GM23338 (cell line): ENCODE measurements at places on chromosomes 12 and 14.

GRCh38 chr12:68978678-68979077 is 45.7 kb upstream of the CPM start:
- H3K36me3 ChIP-seq = no peaks in the 10 kb centered on the region
- no peak overlapping the region for H3K27ac ChIP-seq
- H3K4me3 ChIP-seq = no peak overlapping the region
- no peak for DNase-seq
- no peaks in the 10 kb centered on the region for H3K27me3 ChIP-seq

- H3K36me3 ChIP-seq = no peaks in the 10 kb centered on the region
- no peak overlapping the region for H3K27ac ChIP-seq
- H3K27me3 ChIP-seq = peaks cover 63% of the 10 kb centered on the region
Observed at GRCh38 chr12:57242691-57243454, 8.1 kb downstream of the STAC3 start.

GRCh38 chr12:42260518-42260917 is 22.5 kb upstream of the YAF2 start:
- no peak overlapping the region for H3K27ac ChIP-seq
- no peak for DNase-seq
- H3K4me1 ChIP-seq = no peaks in the 10 kb centered on the region
- no peaks in the 10 kb centered on the region for H3K36me3 ChIP-seq

- peak; percentile 92 for DNase-seq
- H3K4me3 ChIP-seq = peak within 1 kb of the TSS; percentile 80
- H3K36me3 ChIP-seq = no peaks in the 10 kb centered on the region
- H3K4me1 ChIP-seq = peaks cover 13% of the 10 kb centered on the region; the same call in 1 of the 2 replicates
- H3K27ac ChIP-seq = no peak within 1 kb of the TSS
- peaks cover 94% of the 10 kb centered on the region for H3K27me3 ChIP-seq
Observed at GRCh38 chr14:35533357-35534207, at the start of gene INSM2. TSS of gene INSM2 (plus strand) at chr14:35534164. CDS start at chr14:35534253, 89 bp downstream.

- no peaks in the 10 kb centered on the region for H3K27me3 ChIP-seq
- no peaks in the 10 kb centered on the region for H3K4me1 ChIP-seq
- no peak overlapping the region for H3K4me3 ChIP-seq
- H3K36me3 ChIP-seq = no peaks in the 10 kb centered on the region
- H3K27ac ChIP-seq = no peak overlapping the region
- no peak for DNase-seq
Observed at GRCh38 chr14:99075771-99076375, 196.1 kb downstream of the BCL11B start.

GRCh38 chr14:63672417-63673180 is 30.9 kb upstream of the WDR89 start:
- H3K36me3 ChIP-seq = no peaks in the 10 kb centered on the region
- no peaks in the 10 kb centered on the region for H3K4me1 ChIP-seq
- no peaks in the 10 kb centered on the region for H3K27me3 ChIP-seq
- no peak overlapping the region for H3K4me3 ChIP-seq
- H3K27ac ChIP-seq = no peak overlapping the region

- no peak overlapping the region for H3K4me3 ChIP-seq
- no peak overlapping the region for H3K27ac ChIP-seq
- no peaks in the 10 kb centered on the region for H3K36me3 ChIP-seq
- no peak for DNase-seq
- H3K4me1 ChIP-seq = peaks cover 16% of the 10 kb centered on the region
Observed at GRCh38 chr12:105977652-105978051, 161.1 kb downstream of the NUAK1 start.

- no peaks in the 10 kb centered on the region for H3K36me3 ChIP-seq
- no peaks in the 10 kb centered on the region for H3K27me3 ChIP-seq
- DNase-seq = no peak
- H3K27ac ChIP-seq = no peak overlapping the region
- H3K4me3 ChIP-seq = no peak overlapping the region
- H3K4me1 ChIP-seq = no peaks in the 10 kb centered on the region
Observed at GRCh38 chr12:45168976-45169375, 46.9 kb upstream of the ANO6 start.

DNA sequence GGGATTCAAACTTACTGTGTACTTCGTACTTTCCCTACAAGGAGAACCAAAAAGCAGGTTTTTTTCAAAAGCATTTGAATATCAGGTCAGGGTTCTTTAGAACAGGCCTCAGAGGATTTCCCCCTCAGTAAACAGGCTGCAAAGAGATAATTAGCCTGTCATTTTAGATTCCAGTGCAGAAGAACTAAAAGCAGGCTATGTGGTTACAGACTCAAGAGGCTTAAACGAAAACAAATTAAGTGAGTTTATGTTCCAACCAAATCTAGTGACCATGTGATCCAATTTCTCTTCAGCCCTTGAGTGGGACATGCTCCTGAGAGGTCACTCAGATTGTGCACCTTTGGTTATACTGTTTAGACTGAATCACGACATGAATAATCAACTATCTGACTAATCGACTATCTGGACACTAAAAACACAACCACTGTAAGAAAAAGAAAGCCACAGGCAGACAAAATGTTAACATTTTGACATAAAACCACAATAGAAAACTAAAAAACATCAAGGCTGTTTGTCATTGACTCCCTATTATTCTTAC is 4.5 kb downstream of the TMED8 start:
- no peak overlapping the region for H3K4me3 ChIP-seq
- no peak for DNase-seq
- H3K27ac ChIP-seq = no peak overlapping the region
- no peaks in the 10 kb centered on the region for H3K27me3 ChIP-seq
- H3K36me3 ChIP-seq = no peaks in the 10 kb centered on the region

GRCh38 chr14:78709795-78710557 is 539.8 kb downstream of the NRXN3 start:
- no peaks in the 10 kb centered on the region for H3K4me1 ChIP-seq
- H3K27ac ChIP-seq = no peak overlapping the region
- no peak for DNase-seq
- H3K27me3 ChIP-seq = no peaks in the 10 kb centered on the region
- no peaks in the 10 kb centered on the region for H3K36me3 ChIP-seq

DNA sequence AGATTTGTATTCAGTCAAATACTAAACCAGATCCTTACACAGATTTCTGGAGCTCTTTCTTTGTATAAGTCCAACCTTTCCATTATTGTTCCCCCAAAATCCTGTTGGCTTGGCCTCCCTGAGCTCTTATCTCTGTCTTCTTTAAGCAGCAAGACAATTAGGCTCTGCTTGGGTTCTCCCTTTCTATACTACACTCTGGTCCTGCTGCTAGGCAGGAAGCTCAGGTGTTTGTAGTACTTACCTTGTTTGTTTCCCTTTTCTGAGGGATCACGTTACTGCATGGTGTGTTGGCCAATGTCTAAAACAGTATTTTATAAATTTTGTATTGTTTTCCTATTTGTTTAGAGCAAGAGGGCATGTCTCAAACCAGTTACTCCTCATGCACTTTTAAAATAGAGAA is 192.9 kb downstream of the PRKD1 start:
- peak overlapping the region; percentile 17; the same call in 1 of the 2 replicates for H3K27ac ChIP-seq
- H3K4me3 ChIP-seq = no peak overlapping the region
- H3K36me3 ChIP-seq = no peaks in the 10 kb centered on the region
- DNase-seq = peak; percentile 29

- H3K27me3 ChIP-seq = no peaks in the 10 kb centered on the region
- H3K4me1 ChIP-seq = no peaks in the 10 kb centered on the region
- H3K36me3 ChIP-seq = no peaks in the 10 kb centered on the region
- no peak overlapping the region for H3K27ac ChIP-seq
- no peak overlapping the region for H3K4me3 ChIP-seq
- DNase-seq = no peak
Observed at GRCh38 chr12:40202095-40203059, 22.4 kb upstream of the LRRK2 start.

- no peak overlapping the region for H3K4me3 ChIP-seq
- no peaks in the 10 kb centered on the region for H3K36me3 ChIP-seq
- H3K4me1 ChIP-seq = peaks cover 68% of the 10 kb centered on the region
- no peak for DNase-seq
- H3K27ac ChIP-seq = peak overlapping the region; percentile 13; the same call in 1 of the 2 replicates
Observed at GRCh38 chr12:106135075-106135474, 3.7 kb downstream of the NUAK1 start.

- DNase-seq = no peak
- no peaks in the 10 kb centered on the region for H3K36me3 ChIP-seq
- H3K27me3 ChIP-seq = no peaks in the 10 kb centered on the region
Observed at GRCh38 chr12:60308366-60308991, 712.6 kb downstream of the SLC16A7 start.

DNA sequence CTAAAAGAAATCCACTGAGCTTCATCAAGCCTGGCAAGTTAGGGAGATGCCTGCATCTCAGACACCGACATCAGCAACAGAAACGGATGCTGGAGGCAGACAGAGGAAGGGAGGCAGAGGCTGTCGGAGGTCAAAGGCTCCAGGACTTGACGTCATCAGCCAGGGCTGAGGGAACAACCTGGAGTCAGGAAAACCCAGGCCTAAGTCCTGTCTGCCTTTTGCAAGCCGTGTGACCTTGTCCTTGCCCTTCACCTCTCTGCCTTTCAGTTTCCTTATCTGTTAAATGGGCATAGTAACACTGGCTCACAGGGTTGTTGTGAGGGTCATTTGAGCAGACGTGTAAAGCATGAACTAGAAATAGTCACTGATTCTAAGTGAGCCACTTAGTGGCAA is 194.2 kb downstream of the BCL11B start:
- no peaks in the 10 kb centered on the region for H3K4me1 ChIP-seq
- H3K27me3 ChIP-seq = no peaks in the 10 kb centered on the region
- no peak overlapping the region for H3K27ac ChIP-seq
- no peak for DNase-seq

GRCh38 chr14:53567236-53567780 is 389.3 kb downstream of the BMP4 start:
- peaks cover 15% of the 10 kb centered on the region for H3K4me1 ChIP-seq
- peak; percentile 65 for DNase-seq
- no peaks in the 10 kb centered on the region for H3K27me3 ChIP-seq

- H3K4me1 ChIP-seq = peaks cover 8% of the 10 kb centered on the region
- H3K4me3 ChIP-seq = no peak overlapping the region
- DNase-seq = no peak
- no peaks in the 10 kb centered on the region for H3K36me3 ChIP-seq
Observed at GRCh38 chr12:5562581-5562980, 130.7 kb downstream of the NTF3 start.

DNA sequence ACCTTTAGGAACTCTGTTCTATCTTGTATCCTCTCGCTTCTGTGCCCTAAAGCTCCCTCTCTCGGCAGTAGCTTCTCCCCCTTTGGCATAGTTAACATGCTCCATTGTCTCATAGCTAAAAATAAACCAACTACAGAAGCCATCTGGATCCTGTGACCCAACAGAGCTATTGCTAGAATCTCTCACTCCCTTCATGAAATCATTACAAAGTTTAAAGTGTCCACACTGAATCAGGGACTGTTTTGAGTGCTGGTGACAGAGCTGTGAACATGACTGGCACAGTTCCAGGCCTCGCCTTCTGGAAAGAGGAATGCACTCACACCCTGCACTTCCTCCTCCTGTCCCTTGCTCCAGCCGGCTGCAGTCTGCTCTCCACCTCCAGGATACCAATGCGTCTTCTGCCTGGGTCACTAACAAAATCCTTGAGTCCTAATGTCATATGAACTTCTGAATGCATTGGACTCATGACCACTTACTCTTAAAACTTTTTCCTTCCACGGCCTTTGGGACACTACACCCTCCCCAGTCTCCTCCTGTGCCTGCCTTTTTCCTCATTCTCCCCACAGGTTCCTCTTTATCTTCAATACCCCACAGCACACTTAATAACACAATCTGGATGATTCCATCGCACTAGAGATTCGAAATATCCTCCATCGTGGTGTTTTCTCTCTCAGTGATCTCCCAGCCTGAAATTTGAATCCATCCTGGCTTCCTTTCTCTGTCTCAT is 13.2 kb downstream of the PLBD1 start:
- no peak for DNase-seq
- H3K4me3 ChIP-seq = no peak overlapping the region
- H3K27ac ChIP-seq = no peak overlapping the region
- no peaks in the 10 kb centered on the region for H3K36me3 ChIP-seq
- H3K27me3 ChIP-seq = no peaks in the 10 kb centered on the region
- H3K4me1 ChIP-seq = no peaks in the 10 kb centered on the region

DNA sequence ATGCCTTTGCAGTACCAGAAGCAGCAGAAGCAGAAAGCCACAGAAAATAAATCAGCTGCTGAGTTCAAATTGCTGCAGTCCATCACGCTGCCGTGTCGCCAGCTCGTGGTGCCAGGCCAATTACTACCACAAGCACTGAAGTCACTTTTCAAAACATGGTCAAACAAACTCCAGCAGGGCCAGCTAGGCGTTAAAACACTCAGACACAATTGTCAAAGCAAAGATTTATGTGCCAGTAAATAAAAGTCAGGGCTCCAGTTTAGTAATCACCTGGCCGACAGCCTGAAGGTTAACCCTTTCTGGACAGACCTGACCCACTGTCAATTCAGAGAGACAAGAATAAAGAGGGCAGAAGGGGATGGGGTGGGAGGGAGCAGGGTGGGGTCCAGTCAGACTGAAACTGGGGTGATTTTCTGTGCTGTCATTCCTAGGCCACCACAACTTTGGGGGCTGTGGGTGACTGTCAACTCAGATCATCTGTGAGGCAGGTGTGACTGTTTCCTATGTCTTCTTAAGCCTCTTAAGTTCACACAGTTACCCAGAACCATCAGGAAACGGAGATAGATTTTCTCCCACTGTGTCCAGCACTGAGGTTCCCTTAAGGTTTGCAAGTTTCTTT is 109.8 kb upstream of the FUT8 start:
- H3K27me3 ChIP-seq = no peaks in the 10 kb centered on the region
- H3K4me1 ChIP-seq = peaks cover 12% of the 10 kb centered on the region; the same call in 1 of the 2 replicates
- H3K36me3 ChIP-seq = no peaks in the 10 kb centered on the region

DNA sequence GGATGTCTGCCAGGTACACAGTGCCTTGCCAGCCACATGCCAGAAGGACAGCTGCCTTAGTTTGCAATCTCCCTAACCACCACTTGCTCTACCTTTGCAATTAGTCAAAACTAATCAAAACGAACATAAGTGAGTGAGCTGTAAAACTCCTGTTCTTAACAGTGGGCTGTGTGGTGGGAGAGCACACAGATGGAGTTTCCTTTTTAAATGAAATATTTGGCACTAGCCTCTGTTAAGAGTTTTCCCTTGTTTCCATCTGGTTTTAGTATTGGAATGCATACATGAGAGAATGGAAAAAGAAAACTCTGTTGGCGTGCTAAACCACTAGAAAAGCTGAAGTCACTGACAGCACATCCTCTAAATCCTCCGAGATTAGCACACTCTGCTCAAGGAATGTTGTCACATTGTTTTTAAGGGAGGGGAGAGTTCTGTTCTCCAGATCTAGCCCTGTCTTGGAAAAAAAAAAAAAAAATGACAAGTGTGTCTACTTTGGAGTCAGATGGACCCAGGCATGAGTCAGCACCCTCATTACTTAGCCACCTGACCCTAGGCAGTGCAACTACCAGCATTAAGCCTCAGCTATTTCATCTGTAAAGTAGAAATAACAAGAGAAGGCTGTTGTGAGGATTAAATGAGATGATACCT is 83.9 kb downstream of the STXBP6 start:
- no peak overlapping the region for H3K4me3 ChIP-seq
- DNase-seq = no peak
- no peaks in the 10 kb centered on the region for H3K27me3 ChIP-seq
- peaks cover 11% of the 10 kb centered on the region; the same call in 1 of the 2 replicates for H3K4me1 ChIP-seq
- no peaks in the 10 kb centered on the region for H3K36me3 ChIP-seq
- H3K27ac ChIP-seq = no peak overlapping the region

GRCh38 chr12:7499636-7500035 is 3.9 kb downstream of the CD163 start:
- no peak overlapping the region for H3K4me3 ChIP-seq
- H3K27me3 ChIP-seq = no peaks in the 10 kb centered on the region
- no peaks in the 10 kb centered on the region for H3K36me3 ChIP-seq
- no peak for DNase-seq
- peaks cover 16% of the 10 kb centered on the region; the same call in 1 of the 2 replicates for H3K4me1 ChIP-seq
